HEK293T (cell line): ENCODE measurements at places on chromosomes 7 and 10.

DNA sequence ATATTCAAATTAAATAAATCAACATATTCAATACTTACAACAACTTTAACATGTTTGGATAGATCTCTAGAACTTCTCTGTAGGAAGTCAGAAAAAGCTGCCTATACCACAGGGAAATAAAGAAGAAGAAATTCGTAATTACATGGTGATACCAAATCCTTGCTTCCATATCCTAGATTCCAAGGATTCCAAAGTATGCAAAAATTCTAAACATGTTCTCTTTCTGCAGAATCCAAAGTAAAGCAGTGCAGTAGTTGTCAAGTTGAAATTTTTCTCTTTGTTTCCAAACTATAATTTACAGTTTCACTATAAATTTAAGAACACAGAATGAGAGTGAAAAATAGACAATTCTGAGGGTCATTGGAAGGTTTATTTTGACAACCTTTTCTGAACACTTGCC is 233.7 kb upstream of the PTN start:
- DNase-seq, result no peak

GRCh38 chr10:17617031-17617911 is at the start of gene HACD1:
Gene HACD1 (minus strand): TSS chr10:17617374. CDS start chr10:17617339, 35 bp downstream.
- DNase-seq, result peak; percentile 80

DNA sequence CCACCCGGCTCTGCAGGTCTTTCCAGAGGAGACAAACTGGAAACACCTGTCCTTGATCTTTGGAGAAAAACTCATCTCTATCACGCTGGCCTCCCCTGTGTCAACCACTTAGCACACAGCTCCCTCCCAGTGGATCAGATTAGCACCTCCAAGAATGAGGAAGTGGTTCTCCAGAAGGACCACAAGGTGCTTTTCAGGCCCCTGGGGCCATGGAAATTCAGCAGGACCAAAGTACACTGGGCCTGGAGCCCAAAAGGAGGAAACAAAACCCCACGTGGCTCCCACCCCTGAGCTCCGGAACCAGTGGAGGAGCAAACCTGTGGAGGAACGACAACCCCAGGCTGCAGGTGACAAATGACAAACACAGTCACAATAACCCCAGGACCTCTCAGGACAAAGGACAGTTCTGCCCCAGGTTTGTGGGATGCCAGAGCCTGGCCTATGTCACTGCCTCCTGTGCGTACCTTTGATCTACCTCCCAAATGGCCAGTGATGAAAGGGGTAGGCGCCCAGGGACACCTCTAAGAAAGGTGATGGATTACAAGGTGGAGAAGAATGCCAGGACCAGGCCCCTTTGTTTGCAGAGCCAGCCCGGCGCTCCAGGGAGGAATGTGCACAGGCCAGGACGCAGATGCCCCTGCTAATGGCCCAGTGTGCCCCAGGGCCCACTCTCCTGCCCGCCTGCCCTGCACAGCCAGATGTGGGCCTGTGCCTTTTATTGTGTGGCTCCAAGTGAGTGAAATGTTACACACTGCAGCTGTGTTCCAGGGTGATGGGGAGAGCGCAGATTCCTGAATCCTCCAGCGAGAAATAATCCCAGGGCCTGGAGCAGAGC is 5.7 kb downstream of the TNS3 start:
- no peak for DNase-seq

GRCh38 chr7:139423091-139423490 is 60.4 kb downstream of the KLRG2 start:
- DNase-seq, result no peak

DNA sequence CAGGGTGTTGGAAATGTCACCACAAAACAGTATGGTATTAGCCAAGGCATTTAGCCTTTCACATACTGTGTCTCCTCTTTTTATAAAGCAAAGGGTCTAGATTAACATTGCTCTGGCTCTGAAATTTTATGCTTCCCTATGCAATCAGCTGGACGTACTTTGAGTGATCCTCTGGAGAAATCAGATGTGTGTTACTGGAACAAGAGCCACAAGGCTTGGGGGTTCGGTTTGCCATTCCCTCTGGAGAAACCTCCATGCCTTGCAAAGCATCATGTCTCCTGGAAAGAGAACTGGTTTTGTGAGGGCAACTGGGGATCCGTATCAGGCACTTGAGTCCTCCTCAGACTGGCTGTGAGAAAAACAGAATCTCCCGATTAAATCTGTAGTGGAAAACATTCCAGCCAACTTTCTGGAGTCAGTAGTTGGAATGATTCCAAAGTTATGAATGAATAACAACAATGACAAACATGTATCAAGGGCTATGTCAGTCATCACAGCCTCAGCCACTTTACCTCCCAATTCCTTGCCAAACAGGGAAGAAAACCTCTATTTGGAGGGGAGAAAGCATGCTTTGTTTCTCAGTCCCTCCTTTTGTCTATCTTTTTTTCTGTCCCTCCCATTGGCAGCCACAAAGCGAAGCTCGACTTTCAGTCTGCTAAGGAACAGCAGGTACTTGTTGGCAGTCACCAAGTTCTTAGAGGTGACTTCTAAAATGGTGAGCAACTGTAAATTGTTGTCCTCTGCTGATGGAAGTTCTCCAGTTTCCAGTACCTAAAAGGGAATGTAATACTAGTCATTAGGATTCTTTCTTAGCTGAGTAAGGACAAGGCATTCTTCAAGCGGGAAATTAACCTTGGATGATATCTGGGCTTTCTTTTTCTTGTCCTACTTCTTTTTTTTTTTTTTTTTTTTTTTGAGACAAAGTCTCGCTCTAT is 864.8 kb upstream of the AUTS2 start:
- DNase-seq, result no peak

DNA sequence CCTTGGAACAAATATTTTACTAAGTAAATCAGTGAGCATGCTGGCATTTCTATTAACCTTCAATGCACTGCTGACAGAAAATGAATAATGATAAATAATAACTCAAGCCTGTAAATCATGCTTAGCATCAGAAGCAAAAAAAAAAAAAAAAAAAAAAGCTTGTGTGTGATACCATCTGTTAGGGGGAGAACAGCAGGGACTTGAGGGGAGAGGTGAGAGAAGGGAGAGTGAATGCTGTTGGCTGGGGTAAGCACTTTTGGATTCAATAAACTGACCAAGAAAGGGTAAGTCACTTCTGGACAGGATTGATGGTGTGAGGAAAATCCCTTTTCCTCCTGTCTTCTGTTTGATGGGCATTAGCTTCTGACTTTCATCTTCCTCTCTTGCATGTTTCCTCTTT is 996.4 kb downstream of the KCNMA1 start:
- DNase-seq, result no peak

GRCh38 chr10:114310346-114310745 is 71.3 kb downstream of the VWA2 start:
- no peak for DNase-seq

DNA sequence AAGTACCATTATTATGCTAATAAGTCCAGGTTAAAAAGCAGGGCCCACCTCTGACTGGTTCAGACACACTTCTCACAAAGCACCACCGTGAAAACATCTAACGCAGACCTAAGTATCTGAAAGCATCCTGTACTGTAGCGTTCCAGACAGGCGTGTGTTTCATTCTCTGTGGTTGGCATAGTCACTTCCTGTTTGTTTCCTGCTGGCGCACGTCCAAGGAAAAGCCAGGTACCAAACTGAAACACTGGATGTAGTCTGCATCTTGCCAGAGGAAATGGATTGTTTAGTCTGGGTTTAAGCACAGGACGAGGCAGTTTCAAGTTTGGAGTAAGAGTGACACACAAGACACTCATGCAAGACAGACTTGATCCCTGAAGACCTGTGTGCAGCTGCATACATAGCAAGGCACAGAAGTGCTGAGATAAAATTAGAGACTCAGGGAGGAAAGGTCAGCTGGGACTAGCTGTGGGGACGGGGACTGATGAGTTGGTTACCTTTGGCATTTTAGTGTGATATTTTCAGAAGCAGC is 23.3 kb downstream of the BPGM start:
- DNase-seq, result no peak

DNA sequence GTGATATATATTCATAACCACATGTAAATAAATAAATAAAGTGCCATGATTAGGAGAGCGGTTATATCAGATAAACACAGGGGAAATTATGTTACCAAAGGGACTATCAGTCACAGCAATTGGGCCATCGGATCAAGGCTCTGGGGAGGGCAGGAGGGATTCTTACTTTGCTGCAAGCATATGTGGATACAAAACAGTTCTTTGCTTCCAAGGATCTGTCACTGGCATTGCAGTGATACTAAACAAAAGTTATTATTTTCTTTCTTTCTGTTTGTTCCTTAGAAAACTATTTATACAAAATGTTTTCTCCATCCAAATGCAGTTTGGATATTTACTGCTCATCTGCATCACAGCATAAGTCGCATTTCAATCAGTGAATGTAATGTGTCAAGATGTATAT is 188.4 kb upstream of the MGMT start:
- no peak for DNase-seq

GRCh38 chr7:50358041-50358705 is 53.7 kb downstream of the IKZF1 start:
- DNase-seq, result no peak
